ENCODE measurements at places on chromosomes 1 and 21. TPM values are rescaled to one million over a fixed set of nuclear protein-coding genes. Genes with fewer than 3 reads are reported as not detected.

DNA sequence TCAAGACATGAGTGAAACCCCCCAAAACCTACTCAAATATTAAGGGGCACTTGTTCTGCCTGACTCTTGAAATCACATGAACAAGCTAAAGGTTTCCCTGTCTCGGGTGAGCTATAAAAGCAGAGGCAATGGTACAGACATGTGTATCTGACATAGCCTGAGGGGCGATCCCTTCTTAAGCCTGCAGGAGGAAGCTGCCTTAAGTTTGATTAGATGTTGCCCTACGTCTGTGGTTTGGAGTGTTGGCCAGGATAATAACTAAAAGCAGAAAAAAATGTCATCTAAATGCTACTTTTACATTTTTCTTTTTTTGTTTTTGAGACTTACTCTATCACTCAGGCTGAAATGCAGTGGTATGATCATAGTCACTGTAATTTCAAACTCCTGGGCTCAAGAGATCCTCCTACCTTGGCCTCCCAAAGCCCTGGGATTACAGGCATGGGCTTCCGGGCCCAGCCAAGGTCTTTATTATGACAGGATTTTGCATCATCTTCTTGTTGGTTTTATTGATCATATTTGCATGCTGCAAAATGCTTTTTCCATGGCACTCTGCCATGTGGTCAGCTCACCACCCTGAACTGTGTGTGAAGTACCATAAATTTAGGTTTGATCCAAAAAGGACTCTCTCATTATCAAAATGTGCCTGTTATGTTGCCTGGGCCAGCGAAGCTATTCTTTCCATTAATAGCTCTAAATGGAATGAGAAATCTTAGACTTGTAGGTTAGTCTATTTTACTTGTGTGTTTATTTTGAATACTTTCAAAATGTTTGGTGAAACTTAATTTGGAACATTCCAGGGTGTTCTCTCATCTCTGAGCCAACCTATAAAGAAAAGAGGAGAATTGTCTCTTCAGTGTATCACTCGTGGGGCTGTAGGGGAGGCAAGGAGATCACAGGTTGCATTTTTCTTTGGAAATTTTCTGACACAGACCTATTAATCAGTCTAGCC, 15.0 kb upstream of the HMGN1 start:
- no peak for DNase-seq

DNA sequence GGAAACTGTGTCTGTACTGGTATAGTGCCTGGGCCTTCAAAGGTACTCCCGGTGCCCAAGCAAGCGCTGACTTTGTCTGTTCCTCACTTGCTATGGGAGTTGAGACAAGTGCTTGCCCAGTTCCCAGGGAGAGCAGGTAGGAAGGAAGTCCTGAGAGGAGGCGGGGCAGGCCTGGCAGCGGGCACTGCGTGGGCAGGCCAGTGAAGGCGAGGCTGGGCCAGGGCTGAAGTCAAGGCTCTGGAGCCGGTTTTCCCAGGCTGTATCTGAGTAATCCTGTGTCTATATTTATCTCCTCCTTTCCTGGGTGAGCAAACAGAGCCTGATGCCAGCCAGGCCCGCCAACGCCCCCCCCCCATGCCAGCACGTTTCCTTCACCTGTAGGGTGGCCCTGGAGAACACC, 15.9 kb upstream of the EDN2 start:
- DNase-seq: peak; percentile 92

GRCh38 chr1:25831569-25832196, 11.9 kb downstream of the MTFR1L start:
- DNase-seq: no peak

- DNase-seq: no peak
These were observed 1214.9 kb downstream of the PLA2G4A start for GRCh38 chr1:188043536-188044245.

DNA sequence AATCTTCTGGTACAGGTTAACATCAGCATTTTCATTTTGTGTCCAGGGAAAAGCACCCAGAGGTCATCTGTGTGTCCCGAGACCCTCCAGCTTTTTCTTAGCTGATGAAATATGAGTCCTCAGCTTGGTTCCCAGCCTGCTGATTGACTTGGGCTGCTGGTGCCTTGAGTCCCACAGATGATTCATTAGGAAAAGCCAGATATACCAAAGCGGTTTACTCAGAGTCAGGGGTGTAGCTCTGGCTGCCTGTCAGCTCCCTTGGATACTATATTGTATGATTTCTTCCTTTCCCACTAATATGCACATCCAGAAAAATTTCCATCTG, 43.7 kb upstream of the MAB21L3 start:
- no peak for DNase-seq

- no peak for DNase-seq
These were observed 42.0 kb upstream of the COL6A1 start for GRCh38 chr21:45939521-45940045.

DNA sequence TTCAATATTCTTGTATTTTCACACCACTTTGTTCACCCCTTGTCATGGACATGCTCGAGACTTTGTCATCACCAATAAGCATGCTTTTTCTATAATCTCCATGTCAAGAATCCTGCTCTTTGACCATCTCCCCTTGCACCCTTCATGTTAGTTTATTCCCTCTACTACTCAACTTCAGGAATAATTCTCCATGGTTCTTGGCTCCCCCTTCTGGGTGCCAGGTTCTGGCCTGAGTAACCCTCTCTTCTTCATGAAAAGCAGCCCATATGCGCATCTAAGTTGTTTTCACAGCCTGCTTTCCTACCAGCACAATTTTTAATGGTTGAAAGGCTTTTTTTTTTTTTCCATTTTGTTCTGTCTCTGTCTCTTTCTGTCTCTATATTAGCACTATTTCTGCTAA, 160.7 kb downstream of the LEPR start:
- no peak for DNase-seq

GRCh38 chr1:59516881-59517280, 220.0 kb downstream of the FGGY start:
- no peak for DNase-seq

GRCh38 chr21:41663805-41664788, 102.8 kb downstream of the RIPK4 start:
- DNase-seq: no peak

DNA sequence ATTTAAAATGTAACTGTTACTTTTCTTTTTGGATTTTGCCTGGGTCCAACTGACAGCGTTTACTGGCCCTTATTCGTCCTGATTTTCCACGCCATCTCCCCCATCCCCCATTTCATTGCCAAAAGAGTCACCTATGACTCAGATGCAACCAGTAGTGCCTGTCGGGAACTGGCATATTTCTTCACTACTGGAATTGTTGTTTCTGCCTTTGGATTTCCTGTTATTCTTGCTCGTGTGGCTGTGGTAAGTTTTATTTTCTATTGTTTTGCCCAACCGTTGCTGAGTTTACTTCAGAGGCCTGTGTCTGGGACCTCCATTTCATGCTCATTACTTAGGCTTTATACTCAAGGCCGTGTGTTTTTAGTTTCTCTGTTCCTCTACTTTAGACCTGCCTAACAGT, 9.3 kb downstream of the LEPR start:
- no peak for DNase-seq

DNA sequence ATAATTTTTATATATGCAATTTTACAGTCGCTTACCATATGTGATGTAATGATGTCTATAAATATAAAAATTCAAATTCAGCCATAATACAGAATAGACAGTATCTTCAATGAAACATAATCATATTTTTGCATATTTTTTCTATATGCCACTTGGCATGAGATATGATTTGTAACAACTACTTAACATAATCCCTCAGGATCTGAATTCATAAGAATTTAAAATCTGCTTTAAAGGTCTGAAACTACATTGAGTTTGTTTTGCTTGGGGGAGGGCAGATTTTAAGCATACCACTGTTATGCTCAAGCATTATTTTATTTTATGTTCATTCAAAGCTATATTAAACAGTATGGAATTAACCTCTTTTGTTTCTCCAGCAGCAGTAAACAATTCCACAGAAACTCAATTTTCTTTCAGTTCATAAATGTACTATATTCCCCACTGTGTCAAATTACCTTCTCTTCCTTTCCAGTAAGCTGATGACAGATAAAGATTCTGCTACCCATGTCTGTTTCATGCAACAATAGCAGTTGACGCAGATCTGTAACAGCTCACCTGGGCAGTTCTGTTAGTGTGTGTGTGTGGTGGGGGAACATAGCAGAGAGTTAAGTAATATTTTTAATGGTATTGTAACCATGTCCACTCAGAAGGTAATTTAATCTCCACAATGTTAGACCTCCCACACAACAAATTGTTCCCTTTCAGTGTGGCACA, 224.8 kb downstream of the NTNG1 start:
- no peak for DNase-seq

GRCh38 chr1:56709269-56709880, 64.3 kb downstream of the PRKAA2 start:
- no peak for DNase-seq

DNA sequence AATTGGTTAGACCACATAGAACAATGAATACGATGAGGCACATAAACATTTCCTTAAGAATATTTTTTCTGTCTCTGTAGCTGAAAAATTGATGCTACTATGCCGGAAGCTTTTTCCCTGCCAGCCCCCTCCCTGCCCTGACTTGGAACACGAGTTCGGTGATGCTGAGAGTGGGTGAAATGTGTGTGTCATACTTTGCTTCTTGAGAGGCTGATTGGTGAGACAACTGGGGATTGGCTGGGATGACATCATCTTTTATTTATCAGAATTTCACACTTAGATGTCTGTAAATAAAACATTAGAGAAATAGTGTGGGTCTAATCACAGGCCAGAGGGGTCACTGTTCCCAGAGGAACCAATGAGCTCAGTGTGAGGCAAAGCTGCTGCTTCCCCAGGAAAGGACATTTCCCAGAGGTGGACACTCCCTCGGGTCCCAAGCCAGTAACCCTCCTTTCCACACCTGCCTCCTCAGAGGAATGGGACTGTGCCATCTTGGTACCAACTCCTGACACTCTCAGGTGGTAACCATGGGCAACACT, 195.4 kb upstream of the C1orf174 start:
- DNase-seq: no peak

- DNase-seq: no peak
These were observed 31.9 kb downstream of the PUM1 start for GRCh38 chr1:31033598-31033997.

- peak; percentile 70 for DNase-seq
These were observed 174.3 kb downstream of the LYPLAL1 start for GRCh38 chr1:219347921-219348391.

GRCh38 chr1:184418652-184419349, 32.0 kb downstream of the C1orf21 start:
- no peak for DNase-seq

Gene DCST1
- total RNA-seq: not detected

Gene SMCP
- not detected for total RNA-seq

Gene NOTCH2
- 80.4 TPM for total RNA-seq

Gene TFF3
- not detected for total RNA-seq

Gene ADORA1
- total RNA-seq: 2.0 TPM
